Activated naive CD8-positive, alpha-beta T cell treated with anti-CD3 and anti-CD28 coated beads, Interleukin-2, amount 10 ng/mL, durations not matched to agents 7 days and 5 days (primary cell): ENCODE measurements at places on chromosomes 1 and 21. TPM values are rescaled to one million over a fixed set of nuclear protein-coding genes. Genes with fewer than 3 reads are reported as not detected.

GRCh38 chr1:37919277-37919676, 27.6 kb downstream of the INPP5B start:
- no peak for DNase-seq

- DNase-seq = no peak
Observed at GRCh38 chr1:229323201-229323600, 19.6 kb downstream of the CCSAP start.

DNA sequence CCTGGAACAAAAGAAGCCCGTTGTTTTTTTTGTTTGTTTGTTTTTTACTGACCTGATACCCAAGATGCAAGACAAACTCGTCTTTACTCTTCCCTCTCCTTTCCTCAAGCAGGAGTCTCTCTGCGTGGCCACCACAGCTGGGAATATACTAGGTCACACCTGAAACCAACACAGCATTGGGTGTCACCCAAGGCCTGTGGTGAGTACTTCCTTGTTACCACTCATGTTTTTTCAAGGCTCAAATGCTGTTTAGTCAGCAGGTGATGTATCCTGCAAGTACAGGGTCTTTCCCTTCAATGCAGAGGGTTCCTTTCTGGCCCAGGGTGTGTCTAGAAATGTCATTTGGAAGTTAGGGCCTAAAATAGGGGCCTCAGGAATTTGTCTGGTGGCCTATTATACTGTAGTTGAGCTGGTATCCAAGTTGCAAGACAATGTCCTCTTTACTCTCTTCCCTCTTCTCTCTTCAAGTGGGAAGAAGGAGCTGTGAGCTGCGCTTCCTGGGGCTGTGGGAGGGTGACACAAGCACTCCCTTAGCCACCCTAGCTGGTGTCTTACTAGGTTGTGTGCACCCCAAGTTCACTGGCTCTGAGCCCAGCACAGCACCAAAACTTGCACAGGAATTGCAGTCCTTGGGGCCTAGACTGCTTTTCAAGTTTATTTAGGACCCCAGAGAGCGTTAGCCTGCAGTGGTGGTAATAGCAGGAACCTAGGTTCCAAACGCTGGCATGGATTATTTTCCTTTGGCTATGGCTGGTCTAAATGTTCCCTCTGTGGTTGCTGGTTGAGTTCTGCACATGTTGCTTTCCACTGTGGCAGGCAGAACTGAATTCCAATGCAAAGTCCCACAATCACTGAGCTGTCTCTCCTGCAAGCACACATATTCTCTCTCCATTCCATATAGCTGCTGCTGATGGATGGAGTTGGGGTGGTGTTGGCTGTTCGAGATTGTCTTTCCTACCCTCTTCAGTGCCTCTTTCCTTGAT, 91.4 kb upstream of the LYPLAL1 start:
- no peak for DNase-seq

DNA sequence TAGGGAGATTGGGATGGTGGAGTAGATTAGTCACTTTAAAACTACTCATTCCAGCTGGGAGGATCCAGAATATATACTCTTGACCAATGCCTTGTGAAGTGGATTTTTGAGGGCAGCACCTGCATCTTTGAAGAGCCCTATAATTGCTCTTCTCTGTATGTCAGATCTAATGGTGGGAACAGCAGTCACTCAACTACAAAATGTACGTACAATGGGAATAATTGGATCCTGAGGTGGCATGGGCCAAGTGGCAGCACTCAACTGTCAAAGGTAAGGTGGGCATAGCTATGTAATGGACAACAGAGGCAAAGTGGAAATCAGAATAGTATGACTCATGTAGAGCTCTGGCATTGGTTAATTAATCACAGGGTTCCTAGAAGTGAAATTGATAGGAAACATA, 51.6 kb upstream of the KIAA0040 start:
- DNase-seq = no peak

GRCh38 chr1:199422206-199422605, 605.3 kb upstream of the NR5A2 start:
- no peak for DNase-seq

Gene KRTAP19-7
- not detected for total RNA-seq

Gene FCAMR
- total RNA-seq = not detected

Gene SERPINC1
- not detected for total RNA-seq
